Stimulated activated CD8-positive, alpha-beta memory T cell treated with anti-CD3 and anti-CD28 coated beads, Interleukin-4, amount 100 ng/mL, for 48 hours (primary cell): ENCODE measurements at places on chromosomes 16 and 17.

GRCh38 chr17:37743875-37744632 is 805 bp downstream of the HNF1B start:
- no peak for DNase-seq

GRCh38 chr16:72657791-72658190 is 390.1 kb downstream of the ZFHX3 start:
- DNase-seq: no peak

- no peak for DNase-seq
Measured at GRCh38 chr16:30519120-30520049, 7.0 kb downstream of the ZNF768 start.

DNA sequence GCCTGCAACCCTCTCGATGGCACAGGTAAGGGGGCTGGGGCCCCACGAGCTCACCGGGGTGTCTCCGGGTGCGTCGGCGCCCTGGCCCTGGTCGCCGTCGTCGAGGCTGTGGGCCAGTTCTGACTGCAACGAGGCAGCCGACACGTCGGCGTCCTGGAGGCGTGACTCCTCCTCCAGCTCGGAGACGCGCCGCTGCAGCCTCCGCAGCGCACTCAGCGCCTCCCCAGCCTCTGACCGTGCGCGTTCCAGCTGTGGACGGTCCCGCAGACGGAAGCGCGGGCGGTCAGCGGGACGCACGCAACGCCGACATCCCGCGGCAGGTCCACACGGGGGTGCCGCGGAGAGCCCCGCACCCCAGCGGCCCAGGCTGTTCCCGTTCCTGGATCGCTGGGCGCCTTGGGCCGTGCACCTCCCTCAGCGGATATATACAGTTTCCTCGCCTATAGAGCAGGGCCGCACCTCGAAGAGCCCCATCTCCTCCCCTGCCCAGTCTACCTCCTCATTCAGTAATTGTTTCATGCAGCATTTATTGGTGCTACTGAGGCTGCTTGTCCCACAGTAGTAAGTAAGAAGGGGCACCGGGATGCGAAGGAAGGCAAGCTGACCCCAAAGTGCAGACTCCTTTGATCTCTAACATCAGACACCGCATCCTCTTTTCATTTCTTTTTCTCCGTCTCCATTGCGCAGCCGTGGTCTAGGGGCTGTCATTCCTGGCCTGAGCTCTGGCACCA is 5.8 kb downstream of the THOC6 start:
- DNase-seq: peak; percentile 64

GRCh38 chr17:69245617-69246016 is 17.0 kb upstream of the ABCA10 start:
- no peak for DNase-seq

DNA sequence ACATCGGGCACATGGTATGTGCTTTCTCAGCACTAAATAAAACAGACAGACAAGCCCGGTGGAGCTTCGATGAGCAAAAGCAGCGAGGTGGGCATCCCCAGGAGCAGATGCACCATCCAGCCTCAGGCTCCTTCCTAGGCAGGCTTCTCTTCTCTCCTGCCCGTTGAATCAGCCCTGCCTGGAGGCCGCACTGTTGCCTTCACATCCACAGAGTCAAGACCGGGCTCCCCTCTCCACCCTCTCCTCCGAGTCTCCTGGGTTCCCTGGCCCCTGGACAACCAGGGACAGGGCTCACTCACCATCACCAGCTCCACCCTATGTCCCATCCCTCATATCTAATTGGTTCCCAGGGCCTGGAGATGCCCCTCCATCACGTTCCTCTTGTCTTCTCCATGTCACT is 79.7 kb upstream of the RCVRN start:
- DNase-seq: no peak

DNA sequence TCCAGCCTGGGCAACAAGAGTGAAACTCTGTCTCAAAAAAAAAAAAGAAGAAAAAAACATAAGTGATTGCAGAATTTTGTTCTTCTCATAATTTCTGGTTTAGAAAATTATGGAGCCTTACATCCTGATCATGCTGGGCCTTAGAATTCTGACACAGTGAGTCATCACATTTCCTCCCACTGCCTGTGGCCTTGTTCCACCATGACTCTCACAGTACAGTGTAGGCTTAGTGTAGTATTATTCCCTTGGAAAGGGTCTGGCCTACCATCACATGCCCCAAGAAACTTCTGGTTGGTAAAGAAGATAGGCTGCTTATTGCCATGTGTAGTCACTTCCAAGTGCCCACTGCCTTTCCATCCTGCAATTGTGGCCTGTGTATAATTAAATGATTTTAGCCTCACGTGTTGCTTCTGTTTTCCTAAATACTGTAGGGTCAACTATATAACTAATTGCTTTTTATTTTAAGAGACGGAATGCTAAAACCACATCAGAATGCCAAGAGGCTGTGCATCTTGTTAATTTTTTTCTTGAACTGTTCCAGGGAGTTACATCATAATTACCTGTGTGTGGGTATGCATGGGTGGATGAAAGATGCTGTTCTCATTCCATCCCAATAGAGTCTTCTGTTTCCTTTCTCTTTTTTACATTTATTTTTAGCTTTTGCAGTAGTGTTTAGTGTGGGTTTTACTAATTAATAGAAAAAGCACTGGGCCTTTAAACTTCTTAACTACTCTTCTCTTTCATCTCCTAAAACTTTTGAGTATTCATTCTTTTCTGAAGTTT is 25.9 kb downstream of the OGFOD1 start:
- no peak for DNase-seq

DNA sequence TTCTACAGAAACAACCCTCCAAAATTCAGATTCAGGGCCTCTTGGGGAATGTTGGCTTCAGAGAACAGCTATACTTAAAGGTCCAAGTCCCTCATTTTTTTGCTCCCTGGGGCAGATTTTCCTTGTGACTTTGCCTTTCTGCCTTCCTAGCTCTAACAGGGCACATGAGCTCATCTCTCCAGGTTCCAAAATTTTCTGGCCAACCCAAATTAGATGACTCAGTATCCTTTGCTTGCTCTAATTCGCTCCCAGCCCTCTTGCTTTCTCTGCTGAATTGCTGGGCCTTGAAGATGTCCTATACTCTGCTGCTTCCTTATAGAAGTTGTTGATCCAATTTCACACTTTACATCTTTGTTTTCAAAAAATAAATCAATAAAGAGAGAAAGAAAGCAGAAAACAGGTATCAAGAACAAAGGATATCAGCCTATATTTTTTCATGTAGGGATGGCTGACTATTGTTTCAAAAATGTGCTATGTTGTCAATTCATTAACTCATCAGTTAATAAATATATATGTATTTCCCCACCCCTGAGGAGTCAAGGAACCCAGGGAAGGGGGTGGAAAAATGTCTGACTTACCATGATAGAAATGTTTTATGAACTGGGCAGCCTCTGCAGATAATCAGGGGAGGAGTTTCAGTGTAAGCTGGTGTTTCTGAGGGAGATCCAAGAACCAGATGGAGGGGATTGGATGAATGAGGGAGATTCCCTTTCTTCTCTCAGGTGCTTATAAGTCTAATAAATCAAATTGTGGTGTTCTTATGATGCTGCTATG is 1.0 kb upstream of the KRTAP4-2 start:
- DNase-seq: no peak

DNA sequence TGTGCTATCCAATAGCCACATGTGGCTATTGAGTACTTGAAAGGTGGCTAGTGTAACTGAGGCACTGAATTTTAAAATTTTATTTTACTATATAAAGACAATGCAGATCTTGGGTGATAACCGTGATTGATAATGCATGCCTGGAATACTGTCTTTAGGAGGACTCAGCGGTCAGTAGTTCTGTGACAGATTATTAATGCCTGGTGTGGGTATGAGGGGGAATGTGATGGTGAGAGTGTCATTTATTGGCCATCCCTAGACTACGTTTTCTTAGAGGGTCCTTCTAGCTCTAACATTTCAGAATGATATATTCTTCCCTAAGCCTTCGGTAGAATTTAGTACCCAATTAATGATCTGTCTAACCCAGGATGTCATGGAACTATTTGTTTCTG is 157.6 kb downstream of the CPPED1 start:
- no peak for DNase-seq

DNA sequence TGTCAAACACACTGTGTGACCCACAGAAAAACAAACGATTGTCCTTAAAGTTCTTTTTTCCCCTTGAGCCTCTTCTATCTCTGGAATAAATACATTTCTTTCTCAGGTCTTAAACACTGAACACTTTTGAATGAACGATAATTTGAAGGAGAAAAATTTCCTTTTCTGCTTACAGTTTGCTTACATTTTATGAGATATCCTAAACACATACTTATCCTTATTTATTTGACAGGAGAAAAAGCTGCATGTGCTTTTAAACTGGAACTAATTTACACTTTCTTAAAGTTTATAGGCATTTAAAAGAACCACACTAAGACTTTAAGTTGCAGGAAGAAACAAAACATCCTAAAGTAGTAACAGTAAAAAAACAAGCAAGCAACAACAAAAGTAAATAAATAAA is 4.7 kb upstream of the IGF2BP1 start:
- no peak for DNase-seq

DNA sequence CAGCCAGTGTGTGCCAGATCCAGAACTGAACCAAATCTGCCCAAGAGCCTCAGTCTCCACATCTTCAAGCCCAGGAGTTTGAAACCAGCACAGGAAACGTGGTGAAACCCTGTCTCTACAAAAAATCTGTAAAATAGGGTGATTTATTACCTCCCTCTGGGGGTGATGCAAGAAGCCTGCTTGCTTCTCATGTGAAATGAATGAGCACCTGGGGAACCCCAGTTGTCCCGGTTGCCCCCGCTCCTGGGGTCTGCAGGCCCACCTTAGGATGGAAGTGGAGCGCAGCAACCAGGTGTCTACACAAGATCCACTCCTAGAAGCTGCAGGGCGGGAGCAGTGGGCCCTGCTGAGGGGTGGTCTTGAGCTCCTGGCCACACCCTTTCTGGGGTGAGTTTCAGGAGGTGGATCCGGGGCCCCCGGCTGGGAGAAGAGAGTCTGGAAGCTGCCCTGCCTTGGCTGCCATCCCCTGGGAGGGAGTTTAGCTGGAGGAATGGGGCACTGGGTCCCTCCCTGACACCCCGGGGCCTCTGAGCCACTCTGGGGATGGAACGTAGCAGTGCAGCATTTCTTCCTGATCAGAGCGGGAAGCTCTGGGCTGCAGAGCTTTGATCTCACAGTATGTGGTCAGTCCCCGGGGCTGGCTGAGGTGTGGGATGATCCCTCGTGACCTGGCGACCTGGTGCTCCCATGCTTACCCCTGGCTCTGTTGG is 117.8 kb downstream of the RAB11FIP4 start:
- DNase-seq: peak; percentile 57

- DNase-seq: peak; percentile 81
Measured at GRCh38 chr17:50630524-50631194, 4.0 kb upstream of the ABCC3 start.

DNA sequence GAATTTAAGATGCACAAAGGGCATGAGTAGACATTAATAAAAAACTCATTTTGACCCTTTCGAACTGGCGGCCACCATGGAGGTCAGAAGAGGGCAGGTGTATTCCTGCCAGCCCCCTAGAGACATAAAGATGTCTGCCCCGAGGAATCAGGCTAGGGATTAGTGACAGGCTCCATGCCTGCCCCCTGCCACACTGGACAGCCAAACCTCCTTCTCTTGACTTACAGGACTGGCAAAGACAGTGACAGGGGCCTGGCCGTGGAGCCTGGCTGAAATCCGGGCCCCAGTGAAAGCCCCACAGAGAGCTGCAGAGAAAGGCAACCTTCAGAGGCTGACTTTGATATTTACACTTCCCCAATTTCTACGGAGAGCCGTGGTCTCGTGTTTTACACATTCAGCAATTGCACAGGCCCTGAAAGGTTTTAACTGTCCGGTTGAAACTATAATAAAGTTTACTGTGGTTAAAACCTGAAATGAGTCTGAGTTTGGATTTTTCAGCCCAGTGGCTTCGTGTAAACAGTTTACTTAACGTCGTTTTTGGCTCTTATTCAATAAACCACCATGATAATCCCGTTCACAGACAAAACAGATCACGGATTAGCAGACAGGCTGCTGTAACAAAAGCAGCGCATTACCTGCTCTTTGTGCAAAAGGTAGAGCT is 243.9 kb upstream of the MYOCD start:
- DNase-seq: no peak

DNA sequence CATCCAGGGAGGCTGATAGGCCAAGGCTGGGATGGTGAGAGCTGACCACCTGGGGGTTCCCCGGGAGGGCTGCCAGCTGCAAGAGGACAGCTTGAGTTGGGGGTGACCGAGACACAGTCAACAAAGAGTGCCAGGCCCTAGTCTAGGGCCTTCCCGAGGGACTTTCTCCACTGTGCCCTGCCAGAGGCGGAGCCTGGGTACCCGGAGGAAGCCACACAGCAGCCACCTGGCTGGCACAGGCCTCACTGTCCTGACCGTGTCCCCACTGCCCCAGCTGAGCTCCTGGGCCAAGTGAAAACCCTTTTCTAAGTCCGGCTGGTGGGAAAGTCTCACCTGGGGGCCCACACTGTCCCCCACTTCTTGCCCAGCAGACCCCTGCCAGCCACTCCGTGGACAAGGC is 71.9 kb upstream of the GSE1 start:
- no peak for DNase-seq

GRCh38 chr16:56451753-56452689 is 667 bp downstream of the OGFOD1 start:
- peak; percentile 38 for DNase-seq

- peak; percentile 49 for DNase-seq
Measured at GRCh38 chr16:9903-10665, 43.3 kb downstream of the POLR3K start.

DNA sequence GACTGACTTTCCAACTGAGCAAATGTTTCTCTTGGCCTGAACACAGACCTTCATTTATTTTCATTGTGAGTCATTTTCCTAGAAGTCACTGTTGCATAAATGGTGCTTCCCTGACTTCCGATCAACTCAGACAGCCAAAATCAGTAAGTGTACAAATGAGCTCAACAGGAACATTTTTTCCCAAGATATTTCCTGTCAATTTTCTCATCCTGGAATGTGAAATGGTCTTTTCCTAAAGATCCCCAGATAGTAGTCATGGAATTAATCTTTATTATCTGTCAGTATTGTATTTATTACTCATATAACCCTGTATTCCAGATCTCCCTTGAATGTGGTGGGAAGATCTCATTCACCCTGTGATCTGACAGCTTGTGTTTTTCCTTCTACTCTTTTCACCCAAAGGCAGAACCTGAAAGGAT is 360.3 kb upstream of the KIF2B start:
- DNase-seq: no peak

DNA sequence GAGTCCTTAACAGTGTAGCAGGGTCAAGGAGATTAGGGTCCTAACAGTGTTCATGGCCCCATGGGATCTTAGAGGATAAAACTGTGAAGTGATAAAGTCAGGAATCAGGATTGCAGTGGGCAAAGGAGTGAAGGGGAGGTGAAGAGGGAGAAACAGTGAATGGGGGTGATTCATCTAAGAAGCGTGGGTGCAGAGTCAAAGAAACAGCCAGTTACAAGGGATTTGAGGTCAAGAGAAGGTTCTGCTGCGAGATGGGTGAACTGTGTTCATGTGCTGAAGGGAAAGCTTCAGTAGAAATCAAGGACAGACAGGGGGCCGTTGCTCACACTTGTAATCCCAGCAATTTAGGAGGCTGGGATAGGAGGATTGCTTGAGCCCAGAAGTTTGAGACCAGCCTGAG is 5.9 kb downstream of the GTF3C1 start:
- DNase-seq: no peak

DNA sequence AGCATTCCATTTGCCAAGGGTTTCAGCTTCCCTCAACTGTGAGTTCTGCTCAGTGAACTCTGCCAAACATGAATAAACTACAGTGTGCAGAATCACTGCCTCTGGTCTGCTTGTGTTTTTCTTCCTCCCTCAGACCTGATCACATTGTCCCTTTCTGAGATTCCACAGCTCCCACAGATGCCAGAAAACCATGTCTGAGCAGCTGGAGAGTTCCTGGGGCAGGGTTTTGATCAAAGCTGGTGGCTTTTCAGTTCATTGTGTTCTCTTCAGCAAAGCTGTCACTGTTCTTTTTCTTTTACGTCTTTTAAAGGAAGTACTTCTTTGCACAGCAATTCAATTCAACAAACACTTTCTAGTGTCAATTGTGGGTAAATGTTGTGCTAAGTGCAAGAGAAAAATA is 555.8 kb downstream of the RBFOX1 start:
- DNase-seq: no peak
